ENCODE measurements at places on chromosomes 4 and X.

DNA sequence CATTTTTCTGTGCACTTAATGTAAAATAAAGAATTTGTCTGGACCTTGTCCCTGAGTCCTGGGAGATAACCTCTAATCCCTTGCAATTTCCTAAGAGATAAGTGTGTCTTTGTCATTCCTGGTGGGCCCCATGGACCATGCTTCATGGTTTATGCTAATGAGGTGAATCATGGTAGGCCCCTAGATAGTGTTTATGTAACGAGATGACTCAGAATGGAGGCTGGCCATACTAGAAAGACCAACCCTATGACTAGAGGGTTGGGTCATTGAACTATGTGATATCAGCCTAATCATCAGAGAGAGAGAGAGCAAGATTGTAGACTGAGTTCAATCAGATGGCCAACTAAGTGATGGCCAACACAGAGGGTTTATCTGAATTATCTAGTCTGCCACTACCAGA, 64.2 kb upstream of the NHSL2 start:
- DNase-seq: no peak

- no peak for DNase-seq
Measured at GRCh38 chrX:138519296-138519695, 192.2 kb downstream of the FGF13 start.

- no peak for DNase-seq
Measured at GRCh38 chrX:30674799-30675198, 21.6 kb downstream of the GK start.

DNA sequence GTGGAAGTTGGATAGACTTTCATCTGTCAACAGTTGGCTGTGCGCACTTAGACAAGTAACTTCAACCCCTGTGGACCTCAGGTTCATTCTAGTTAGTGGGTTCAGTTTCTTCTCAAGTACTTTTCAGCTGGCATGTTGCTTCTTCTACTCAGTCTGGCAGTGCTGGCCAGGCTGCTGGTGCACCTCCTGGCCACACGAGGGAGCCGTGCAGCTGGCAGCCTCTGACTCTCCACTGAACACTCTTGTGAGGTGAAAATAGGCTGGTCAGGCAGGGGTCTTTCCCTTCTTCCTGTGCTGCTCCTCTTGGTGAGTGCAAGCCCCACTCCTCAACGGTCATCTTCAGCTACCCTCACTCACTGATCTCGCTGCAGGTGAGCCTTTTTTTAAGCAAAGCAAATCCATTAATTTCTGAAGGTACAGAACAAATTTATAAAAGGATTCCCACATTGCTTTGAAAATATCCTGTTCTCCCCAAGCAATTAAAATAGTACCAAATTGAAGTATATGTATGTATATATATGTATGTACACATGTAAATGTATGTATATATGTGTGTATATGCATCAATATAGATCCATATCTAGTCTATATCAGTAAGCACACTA, 30.6 kb downstream of the LONRF3 start:
- peak; percentile 28 for DNase-seq

DNA sequence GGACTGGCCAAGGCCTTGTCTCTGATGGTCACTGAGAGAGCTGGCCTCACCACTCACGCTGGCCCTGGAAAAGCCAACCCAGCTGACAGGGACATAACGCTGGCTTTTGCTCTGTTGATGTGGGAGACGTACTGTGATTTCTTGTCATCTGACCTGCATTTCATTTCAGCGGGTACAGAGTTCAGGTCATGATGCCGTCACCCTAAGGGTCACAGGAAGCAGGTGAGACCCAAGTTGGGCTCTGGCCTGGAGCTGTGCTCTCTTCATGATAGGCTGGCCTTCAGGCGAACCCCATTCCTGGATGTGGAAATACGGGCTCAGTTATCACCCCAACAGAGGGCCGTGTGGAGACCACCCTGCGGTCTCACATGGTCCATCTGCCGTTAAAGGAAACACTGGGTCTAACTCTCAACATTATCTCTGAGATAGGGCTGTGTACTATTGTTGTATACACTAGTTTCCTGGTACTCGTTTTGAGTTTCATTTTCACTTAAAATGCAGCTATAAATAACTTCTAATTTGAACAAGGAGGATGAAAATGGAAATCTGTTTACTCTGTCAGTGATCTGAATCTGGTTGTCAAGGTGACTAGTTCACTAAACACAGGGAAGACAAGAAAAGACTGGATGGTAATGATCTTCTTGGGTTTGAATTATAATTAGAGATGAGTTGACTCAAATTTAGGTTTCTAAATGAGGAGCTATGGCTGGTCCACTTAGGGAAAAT, 89.1 kb downstream of the TBC1D9 start:
- no peak for DNase-seq

DNA sequence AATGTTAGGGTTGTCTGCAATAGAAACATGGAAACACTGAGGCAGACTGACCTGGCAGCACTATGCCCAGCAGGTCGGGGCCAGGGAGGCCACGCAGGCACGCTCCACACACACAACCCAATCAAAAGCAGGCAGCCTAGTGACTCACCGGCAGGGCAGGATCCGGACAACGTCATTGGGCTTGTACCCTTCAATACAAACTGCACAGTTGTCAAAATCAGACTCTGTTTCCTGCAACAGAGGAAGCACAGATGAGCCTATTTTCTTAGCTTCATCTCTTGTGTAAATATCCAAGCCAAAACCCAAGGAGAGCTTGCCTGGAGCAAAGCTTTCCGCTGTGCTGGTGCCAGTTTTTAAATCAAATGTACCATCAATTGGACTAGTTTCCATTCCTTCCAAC, 185.8 kb downstream of the RNF150 start:
- no peak for DNase-seq

GRCh38 chrX:123675154-123675553, 57.7 kb downstream of the THOC2 start:
- no peak for DNase-seq

DNA sequence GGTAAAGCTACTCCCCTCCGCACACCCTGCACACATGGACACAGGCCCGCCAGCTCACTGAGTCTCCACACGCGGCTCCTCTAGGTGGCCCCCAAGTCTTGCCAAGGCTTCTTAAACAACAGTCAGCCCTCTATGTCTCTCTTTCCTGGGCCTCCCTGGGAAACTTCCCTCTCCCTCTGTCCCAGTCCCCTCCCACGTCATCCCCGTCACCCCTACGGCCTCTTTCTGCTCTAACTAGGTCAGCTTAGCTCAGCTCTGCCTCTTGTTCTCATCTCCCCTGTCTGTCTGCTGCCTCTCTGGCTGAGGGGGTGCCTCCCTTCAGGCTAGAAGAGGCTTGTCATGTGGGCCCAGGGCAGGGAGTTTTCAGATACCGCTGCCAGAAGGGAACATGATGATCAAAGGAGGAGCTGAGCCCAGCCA, 38.8 kb downstream of the SEPTIN6 start:
- DNase-seq: peak; percentile 11

GRCh38 chr4:184968366-184968765, 49.9 kb upstream of the HELT start:
- DNase-seq: no peak

GRCh38 chr4:99390055-99390454, 37.5 kb upstream of the ADH1C start:
- DNase-seq: no peak

DNA sequence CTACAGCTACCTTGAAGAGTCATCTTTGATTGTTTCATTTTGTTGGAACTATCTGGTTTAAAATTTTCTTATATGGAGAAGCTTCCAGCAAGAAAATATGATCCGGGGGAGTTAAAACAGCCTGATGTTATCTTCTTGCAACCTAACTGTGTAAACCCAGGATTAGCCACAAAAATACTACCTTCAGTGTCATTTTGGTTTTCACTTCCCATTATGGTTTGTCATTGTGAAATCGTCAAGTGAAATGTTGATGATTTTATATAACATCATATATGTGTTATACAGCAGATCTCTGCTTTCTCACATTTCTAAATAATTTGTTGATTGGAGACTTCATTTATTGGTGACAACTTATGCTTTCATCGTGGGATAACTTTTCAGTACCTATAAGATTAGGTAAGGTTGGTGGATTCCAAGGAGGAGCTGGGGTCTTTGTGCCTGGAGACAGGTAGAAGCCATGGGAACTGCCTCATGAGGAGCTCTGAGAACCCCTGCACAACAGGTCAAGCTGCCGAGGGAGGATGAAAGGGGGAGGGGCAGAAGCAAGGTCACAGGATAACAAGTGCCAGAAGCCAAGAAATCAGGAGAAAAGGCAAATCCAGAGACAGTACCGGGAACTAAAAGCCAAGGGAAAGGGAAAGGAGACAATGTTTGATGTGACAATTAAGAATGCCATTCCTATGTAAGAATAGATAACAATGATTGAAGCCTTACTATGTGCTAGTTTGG, 7.2 kb downstream of the ARHGAP24 start:
- no peak for DNase-seq

GRCh38 chrX:4435905-4436304, 722.5 kb upstream of the PRKX start:
- no peak for DNase-seq

- DNase-seq: no peak
Measured at GRCh38 chr4:182113779-182114178, 129.4 kb upstream of the TENM3 start.

DNA sequence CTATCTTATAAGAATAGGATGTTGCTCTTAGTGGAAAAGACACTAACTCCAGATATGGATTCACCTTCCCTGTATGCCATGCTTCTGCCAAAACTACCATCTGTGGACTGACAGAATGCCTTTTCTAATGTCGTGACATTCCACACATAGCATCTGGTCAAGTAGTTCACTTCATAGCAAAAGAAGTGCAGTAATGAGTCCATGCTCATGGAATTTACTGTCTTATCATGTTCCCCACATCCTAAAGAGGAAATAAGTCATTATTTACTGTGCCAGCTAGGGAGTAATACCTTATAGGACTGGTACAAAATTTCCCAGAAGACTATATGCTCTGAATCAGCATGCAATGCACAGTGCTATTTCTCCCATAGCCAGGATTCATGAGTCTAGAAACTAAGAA, 562.4 kb downstream of the TLL1 start:
- no peak for DNase-seq

DNA sequence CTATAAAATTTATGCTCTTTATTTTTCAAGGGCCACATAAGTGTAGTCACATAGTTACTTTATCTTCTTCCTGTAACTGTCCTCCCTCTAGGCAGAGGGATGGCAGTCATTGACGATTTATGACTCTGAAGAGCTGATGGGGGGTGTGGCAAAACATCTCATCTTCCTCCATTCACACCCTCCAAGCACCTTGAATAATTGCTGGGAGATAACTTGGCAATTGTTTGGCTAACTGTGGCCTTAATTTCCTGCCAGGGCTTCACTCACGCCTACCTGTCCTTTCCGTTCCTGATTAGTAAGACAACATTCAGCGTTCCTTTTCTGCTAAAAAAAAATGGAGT, 329.2 kb downstream of the ARHGAP10 start:
- no peak for DNase-seq

DNA sequence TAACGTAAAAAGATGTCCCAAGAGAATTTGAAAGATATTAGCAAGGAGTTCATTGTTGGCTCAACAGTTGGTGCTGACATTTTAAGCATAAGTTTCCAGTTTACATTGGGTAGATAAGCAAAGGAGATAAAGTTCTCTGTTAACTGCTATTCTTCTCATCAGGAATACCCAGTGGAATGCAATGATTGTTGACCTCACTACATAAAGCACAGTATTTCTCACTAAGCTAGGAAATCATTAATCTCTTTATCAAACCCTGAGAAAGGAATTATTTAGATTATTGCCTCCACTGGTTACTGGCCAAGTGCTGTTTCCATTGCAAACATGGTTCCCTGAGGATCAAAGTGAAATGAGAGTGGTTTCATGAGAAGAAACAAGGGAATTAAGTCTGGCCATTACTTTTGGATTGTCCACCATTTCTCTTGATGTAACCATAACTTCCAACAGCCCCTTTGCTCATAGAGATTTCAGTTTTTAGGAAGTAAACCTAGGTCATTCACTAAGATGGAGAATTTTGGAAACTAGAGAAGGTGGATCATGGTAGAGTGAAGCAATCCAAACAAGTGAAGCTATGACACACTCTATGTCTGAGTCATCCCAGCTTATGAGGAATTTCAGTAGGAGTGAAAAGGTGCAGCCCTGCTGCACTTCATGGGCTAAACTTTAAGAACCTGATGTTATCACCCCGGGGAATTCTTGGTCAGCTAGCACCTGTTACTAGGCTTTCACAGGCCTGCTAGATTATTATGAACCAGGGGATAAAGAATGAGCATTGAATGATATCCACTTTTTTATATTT, 163.4 kb downstream of the AREG start:
- no peak for DNase-seq

GRCh38 chr4:48234575-48234974, 35.1 kb downstream of the TEC start:
- DNase-seq: no peak

DNA sequence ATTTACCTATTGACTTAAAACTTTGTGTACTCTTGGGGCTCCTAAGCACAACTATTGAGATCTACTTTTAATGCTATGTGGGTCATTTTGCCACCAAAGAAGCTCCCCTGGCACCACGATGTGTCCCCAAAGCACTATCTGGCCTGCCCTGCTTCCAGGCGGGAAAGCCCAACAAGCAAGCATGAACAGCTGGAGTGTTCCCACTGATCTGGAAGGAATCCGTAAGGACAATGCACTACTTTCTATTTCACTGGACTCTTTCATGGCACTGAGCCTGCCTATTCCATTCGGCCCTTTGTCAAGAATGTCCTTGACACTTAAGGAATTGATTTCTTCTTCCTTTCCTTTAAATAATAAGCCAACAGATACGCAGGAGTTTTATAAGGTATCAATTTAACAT, 38.8 kb downstream of the GRIA3 start:
- DNase-seq: no peak

GRCh38 chrX:21529771-21530170, 128.4 kb downstream of the KLHL34 start:
- DNase-seq: no peak

DNA sequence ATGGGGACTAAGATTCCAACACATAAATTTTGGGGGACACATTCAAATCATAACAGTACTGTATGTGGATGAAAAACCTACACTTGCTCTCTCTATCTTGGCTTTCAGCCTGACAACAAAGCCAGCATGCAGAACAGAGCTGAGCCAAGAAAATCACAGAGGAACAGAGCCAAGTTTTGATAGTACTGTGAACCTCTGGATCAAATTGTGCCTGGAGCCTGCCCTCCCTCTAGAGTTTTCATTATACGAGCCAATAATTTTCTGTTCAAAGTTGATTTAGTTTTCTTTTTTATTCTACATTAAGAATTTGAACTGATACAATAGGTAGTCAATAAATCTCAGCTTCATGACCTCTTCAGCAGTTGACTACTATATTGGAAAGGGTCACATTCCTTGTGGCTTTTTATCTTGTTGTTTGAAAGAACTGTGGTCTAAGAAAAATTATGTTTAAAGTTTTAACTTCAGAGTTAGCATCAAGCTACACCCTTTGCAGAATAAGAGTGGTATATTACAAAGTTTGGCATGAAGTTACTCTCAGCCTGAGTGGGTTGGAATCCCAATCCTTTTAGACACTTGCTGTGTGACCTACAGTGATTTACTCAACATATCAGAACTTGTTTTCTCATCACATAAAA, 31.1 kb downstream of the GRID2 start:
- peak; percentile 47 for DNase-seq

DNA sequence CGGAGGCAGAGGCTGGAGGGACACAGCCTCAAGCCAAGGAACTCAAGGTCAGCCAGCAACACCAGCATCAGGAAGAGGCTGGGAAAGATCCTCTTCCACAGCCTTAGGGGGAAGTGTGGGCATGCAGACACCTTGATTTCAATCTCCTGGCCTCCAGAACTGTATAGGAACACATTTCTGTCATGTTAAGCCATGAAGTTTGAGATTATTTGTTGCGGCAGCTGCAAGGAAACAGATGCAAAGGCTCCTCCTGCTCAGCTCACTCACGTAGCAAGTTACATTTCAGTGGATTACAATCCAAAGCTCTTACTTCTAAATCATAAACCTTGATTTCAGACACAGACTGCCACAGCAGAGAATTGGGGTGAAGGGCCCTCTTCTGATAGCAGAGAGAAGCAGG, 68.6 kb upstream of the C4orf50 start:
- DNase-seq: no peak
